ENCODE measurements at places on chromosomes 7 and 10.

DNA sequence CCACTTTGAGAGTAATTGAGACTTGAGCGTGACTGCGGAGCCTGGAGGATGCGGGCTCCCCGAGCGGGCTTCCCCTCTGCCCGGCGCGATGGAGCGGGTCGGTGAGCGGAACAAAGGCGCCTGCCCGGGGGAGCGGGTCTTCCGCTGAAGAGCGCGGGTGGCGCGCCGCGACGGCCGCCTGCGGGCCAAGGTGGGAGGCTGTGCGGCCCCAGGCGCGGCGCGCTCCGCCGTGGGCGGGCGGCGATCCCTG lies at the start of gene GALNT17:
Gene GALNT17 (plus strand): TSS at position 18 of the 250 bp plus-strand sequence.
- no peak for DNase-seq

- no peak for DNase-seq
Measured at GRCh38 chr10:89163265-89163995, 43.7 kb downstream of the CH25H start.

DNA sequence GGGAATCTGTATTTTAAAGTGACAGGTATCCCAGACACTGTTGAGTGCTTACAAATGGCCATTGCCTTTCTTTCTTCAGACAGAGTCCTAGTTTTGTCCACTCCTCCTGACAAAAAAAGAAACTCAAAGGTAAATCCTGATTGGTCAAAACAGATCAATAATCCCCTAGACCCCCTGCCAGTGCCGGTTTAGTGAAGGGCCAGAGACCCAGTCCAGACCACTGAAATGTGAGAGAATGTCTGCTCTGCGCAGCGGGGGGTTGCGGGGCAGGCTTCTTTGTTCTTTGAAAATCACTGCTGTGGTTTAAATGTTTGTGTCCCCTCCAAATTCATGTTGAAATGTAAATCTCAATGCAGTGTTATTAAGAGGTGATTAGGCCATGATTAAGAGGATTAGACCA lies 177.7 kb upstream of the GPR26 start:
- DNase-seq = no peak

GRCh38 chr7:124662937-124663336 lies 102.7 kb downstream of the GPR37 start:
- DNase-seq = no peak

GRCh38 chr7:41825927-41826480 lies 123.1 kb upstream of the INHBA start:
- no peak for DNase-seq

DNA sequence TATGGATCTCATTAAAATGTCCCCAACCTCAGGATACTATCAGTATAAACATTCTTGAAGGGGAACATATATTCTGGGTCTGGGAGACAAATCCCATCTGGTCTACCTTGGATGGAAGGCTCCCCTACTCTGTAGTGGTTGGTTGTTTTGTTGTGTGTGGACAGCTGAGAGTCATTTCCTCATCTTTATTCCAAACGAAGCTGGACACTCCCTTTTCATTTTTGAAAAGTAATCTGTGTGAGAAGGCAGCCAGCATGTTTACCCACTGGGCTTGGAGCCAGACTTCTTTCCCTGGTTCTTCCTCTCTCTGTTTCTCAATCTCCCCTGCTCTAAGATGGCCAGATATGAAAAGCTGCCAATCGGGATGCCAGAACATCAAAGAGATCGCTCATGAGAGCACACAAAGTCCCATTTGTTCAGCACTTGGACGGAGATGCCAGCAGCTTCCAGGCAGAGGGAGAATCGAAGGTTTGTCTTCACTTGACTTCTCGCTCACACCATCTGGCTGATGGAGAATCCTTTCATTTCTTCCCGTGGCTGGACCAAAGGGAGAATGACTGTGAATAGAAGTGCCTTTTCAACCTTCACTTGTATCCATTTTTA lies 108.1 kb upstream of the AGR3 start:
- peak; percentile 71 for DNase-seq

GRCh38 chr10:133592716-133593115 lies 27.3 kb upstream of the SYCE1 start:
- DNase-seq = no peak

- DNase-seq = no peak
Measured at GRCh38 chr10:14810969-14811953, 26.6 kb downstream of the CDNF start.

GRCh38 chr10:5996696-5997095 lies 19.4 kb upstream of the IL15RA start:
- no peak for DNase-seq

- DNase-seq = no peak
Measured at GRCh38 chr7:64558781-64559180, 4.1 kb downstream of the ZNF680 start.

DNA sequence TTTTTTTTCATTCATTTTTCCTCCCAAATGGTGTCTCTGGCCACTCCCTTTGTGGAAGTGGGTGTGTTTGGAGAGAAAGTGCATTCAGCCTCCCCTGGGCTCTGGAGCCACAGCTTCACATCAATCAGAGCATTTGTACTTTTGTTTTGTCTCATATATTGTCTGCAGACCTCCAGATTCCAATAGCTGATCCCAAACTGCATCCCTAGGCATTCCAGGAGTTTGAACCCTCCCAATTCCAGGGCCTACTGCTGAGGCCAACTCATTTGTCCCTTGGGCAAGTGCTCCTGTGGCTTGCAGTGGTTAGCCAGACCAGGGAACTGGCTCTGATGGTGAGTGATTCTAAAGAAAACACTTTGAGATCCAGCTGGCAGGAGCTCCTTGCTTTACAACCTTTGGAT lies 163.3 kb downstream of the IPMK start:
- DNase-seq = no peak

- DNase-seq = no peak
Measured at GRCh38 chr10:17607603-17608332, 9.4 kb downstream of the HACD1 start.

DNA sequence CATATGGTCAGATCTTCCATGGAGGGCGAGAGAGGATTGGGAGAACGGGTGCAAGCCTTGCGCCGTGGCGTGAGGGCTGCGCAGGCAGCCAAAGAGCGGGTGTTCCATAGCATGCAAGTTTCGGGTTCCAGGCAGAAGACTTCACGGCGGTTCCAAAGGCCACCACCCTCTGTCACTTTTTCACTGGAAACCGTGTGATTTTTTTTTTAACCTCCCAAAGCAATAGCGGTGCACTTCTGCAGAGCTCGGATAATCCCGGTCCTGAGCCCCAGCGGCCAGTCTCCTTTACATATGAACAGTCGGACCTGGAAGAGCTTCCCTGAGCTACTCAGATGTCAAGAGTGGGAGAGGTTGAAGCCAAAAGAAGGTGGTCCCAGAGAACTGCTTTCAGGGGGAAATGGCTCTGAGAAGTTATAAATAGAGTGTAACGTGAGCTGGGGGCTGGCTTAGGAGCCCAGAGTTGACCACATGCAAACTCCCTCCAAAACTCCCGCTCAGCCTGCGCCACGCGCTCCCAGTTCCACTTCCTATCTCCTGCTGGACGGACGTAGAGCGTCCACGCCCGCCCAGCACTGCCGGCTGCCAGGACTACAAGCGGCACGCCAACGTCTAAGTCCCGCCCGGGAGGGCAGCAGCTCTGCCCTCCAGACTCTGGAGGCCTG lies at the start of gene MEOX2:
Gene MEOX2 (minus strand): TSS at position 389 of the 662 bp plus-strand sequence. CDS start 281 bp downstream, at position 108.
- DNase-seq = no peak

GRCh38 chr7:106767498-106768323 lies 97.4 kb upstream of the PIK3CG start:
- DNase-seq = no peak

- DNase-seq = no peak
Measured at GRCh38 chr10:93773120-93773519, 15.4 kb downstream of the LGI1 start.

DNA sequence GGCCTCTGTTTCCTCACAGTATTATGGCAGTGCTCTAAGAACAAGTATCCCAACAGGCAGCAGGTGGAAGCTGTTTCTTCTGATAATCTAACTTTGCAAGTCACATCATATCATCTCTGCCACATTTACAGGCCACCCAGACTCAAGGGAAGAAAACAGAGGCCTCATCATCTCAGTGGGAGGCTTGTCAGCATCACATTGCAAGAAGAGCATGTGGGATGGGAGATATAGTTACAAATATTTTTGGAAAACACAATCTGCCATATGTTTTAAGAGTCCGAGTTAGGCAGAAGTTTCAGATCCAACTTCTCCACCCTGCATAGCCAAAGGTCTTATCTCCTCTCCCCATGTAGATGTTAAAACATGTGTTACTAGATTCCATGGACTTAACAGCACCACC lies 130.4 kb upstream of the PDE1C start:
- DNase-seq = no peak

DNA sequence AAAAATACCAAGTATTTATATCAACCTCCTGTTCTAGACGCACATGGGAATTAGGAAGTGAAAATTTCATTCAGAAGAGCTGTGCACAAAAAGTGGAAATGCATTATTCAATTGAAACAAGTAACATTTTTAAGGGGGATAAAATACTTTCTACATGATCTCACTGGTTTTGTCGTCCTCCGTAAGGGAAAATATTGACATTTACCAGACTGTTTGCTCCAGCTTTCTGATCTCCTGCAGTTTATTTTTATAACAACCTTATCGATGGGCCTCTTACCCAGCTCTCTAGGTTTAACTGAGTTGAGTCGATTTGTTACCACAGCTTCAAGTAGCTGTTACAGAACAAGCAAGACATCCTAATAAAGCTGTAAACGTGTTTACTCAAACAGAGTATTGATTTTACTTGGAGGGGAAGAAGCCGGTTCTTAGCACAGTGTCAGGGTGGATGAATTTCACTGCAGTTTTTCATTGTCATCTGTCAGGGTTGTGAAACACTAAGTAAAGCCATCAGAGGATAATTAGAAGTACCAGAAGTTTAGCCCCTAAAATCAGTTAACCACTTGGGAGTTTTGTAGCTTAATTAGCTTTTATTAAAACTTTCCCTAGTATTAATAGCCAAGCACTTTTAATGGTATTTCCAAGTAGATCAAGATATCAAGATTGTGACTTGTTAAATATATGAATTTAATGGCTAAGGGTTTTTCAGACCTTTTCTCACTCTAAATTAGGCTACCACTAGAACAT lies 142.6 kb upstream of the KAT6B start:
- DNase-seq = no peak

- no peak for DNase-seq
Measured at GRCh38 chr7:12764458-12764891, 77.0 kb downstream of the ARL4A start.

- DNase-seq = no peak
Measured at GRCh38 chr7:111108000-111108399, 17.1 kb downstream of the LRRN3 start.

DNA sequence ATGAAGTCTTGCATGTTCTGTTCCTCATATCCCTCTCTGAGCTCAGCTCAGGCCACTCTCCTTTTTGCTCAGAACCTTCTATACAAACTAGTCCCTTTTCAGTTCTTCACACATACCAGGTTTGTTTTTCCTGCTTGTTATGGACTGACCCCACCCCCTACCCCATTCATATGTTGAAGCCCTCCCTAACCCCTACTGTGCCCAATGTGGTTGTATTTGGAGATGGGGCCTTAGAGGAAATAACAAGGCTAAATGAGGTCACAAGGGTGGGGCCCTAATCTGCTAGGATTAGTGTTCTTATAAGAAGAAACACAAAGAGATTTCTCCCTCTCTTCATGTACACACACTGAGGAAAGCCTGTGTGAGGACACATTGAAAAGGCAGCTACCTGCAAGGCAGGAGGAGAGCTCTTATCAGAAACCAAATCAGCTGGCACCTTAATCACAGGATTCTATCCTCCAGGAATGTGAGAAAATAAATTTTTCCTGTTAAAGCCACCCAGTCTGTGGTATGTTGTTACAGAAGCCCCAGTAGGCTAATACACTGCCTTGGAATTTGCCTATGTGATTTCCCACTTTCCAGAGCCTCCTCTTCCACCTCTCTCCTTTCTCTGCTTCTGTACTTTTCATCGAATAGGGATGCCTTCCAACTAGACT lies 67.3 kb upstream of the DNAJB12 start:
- DNase-seq = no peak

- no peak for DNase-seq
Measured at GRCh38 chr7:47044625-47045024, 537.3 kb downstream of the TNS3 start.

DNA sequence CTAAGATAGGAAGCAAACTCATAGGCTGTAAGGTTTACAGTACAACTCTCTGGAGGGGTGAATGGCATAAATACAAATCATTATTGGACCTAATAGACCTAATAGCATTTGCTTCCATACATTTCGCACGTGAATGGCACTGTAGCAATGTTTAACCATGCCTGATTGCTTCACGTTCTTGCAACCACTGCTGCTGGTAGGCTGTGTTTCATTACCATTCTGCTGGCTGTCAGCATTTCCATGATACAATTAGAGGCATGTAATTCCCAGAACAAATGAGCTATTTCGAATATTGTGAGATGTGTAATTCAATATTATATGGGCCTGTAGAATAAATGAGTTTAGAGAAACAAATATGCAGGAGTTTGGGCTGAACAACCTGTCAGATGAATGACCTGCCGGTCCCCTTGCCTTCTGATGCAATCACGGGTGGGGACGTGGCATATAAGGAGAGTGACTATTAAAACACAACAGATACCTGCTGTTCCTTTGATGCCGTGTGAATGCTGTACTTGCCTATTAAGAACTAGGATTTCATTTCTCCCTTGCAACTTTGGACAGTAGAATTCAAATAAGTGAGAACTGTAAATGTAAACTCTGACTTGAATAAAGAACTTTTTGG lies 393.4 kb downstream of the ACTR3B start:
- no peak for DNase-seq

GRCh38 chr10:13990392-13990805 lies 340.3 kb downstream of the FRMD4A start:
- no peak for DNase-seq

- no peak for DNase-seq
Measured at GRCh38 chr10:85609509-85609908, 757.1 kb downstream of the GRID1 start.

DNA sequence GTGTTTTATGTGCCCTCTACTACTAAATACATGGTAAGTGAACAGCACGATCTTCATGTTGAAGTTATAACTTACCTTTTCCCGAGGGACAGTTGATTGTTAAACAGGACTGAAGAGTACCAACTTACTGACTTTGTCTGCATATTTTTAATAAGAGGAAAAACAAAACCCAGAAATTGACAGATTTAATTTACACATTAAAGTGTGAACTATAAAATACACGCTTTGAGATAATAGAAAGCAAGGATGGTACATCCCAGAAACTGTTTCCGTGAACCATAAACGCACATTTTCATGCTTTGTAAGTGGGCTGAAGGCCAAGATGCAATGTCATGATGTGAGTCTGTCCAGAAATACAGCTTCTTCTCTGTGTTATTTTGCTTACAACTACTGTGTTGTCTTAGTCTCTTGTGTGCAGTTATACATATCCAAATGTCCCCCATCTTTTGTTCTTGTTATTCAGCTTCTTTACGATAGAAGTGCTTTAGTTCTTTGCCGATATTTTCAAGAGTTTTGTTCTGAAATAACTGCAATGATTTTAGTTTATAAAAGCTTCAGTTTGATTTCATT lies 190.1 kb downstream of the MLLT10 start:
- no peak for DNase-seq

DNA sequence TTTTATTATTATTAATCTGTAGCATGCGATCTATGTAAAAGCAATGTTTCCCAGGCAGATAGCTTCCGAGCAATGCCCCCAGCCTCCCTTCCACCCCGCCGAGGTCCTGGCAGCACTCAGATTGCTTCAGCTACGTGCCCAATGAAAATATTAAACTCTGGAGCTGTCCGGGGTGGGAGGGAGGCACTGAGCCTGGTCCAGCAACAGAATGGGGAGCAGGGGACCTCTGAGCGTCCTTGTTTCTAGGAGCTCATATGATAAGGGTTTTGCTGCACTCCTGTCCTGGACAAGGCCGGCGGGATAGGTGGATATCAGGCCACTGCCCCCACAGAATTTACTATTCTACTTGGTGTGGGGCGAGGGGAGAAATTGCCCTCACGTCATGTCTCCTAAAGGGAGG lies 44.5 kb upstream of the CDK1 start:
- no peak for DNase-seq

All from caudate nucleus (tissue), 63 donors.